COLO829 (cell line): ENCODE measurements at places on chromosomes 1 and 21.

DNA sequence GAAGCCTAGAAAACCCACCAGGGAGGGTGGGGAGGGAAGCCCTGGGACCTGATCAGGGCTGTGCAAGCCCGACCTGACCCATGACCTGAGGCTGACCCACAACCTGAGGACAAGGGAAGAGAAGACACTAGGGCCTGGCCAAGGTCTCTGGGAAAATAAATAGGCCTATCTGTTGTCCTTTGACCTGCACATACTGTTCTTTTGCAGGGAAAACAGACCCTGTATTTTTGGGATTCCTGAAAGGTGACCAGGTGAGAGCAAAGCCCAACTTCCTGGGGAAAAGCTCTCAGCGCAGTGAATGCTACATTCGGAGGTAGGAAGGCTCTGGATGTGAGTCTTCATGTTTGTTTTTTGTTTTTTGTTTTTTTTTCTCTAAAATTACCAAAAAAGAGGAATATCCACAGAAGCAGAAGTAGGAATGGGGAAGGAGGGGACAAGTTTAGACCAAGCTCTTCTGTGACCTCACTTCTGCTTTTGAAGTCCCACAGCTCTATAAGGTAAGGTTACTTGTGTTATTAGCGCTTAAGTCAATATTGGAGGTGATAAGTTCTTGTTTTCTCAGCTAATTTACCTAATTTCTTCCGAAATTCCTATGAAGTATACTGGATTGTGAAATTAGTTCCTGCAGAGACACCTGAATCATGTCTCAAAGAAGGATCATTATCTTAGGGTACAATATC lies 26.2 kb upstream of the LYST start:
- no peak for DNase-seq

DNA sequence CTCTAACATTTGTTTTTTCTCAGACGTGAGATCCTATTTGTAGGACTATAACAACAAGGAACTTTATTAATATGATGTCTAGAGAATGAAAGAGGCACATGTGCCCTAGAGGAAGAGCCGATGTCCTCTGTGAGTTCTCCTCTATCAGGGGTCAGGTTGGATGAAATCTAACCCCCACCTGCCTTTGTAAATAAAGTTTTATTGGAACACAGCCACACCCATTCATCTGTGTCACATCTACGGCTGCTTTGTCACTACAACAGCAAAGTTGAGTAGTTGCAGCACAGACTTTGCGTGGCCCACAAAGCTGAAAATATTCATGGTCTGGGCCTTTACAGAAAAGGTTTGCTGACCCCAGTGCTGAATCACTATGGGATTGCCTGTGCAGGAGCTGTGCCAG lies 571 bp upstream of the CAPN9 start:
- no peak for DNase-seq

DNA sequence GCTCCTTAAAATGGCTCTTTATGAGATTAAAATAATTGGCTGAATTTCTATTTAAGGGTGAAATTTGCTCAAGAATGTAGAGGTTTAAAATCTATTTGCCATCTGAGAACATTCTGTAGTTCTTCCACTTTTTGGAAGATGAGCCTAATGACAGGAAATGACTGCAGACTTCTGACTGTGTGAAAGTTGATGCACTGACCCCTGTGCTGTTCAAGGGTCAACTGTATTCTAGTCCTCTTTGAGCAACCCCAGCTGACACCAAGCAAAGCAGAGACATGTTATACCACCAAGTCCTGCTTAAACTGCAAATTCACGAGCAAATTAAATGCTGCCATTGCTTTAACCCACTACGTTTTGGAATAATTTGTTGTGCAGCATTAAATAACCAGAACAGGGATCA lies 26.6 kb downstream of the DDAH1 start:
- no peak for DNase-seq

- no peak for DNase-seq
Measured at GRCh38 chr1:208101661-208102431, 142.3 kb downstream of the PLXNA2 start.

DNA sequence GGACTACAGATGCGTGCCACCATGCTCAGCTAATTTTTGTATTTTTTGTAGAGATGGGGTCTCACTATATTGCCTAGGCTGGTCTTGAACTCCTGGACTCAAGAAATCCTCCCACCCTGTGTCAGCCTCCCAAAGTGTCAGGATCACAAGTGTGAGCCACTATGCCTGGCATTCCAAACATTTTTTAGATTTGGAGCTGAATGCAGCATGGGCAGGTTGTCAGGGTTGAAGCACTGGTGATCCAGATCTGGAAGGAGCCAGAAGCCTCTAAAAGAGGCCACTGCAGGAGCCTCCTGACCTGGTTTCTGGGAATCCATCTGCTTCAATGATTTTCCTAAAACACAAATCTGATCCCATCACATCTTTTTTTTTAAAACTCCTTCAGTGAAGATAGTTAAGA lies 1.8 kb upstream of the CTPS1 start:
- DNase-seq = no peak

GRCh38 chr1:89906088-89906487 lies 85.3 kb downstream of the LRRC8D start:
- no peak for DNase-seq
